Activated naive CD8-positive, alpha-beta T cell treated with anti-CD3 and anti-CD28 coated beads, Interleukin-2, amount 10 ng/mL, durations not matched to agents 7 days and 5 days (primary cell): ENCODE measurements at places on chromosomes 1 and 21. TPM values are rescaled to one million over a fixed set of nuclear protein-coding genes. Genes with fewer than 3 reads are reported as not detected.

Gene TRIM46
- 13.4 TPM for total RNA-seq

Gene FAF1
- total RNA-seq: 70.3 TPM

Gene B4GALT2
- 13.3 TPM for total RNA-seq

Gene EXTL1
- total RNA-seq: not detected

Gene EVA1C
- 9.3 TPM for total RNA-seq

DNA sequence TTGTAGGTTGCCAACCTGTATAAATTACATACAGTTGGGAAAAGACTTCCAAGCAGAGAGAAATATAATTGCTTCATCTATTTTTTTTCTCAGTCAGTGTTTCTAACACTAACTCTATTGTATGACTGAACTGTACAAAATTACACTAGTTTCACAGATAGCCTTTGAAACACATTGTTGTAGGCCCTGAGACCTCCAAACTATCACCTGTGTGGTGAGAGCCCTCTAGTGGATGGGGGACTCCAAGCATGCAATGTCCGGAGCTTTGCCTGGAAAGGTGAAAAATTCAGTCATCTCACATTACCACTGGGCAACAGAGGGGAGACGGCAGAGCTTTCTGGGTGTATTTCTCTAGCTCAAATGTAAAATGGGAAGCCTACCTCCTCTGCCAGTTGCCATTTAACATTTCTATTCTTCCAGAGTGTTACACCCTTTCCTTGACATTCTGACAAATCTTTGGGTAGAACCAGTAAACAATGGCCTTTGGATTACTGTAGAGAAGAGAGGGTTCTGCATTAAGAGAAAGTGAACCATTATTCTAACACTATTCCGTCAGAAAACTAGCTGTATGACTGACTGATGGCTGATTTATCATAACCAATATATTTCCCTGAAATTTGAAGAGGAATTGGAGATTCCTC, 212.2 kb downstream of the LYPLAL1 start:
- H3K27me3 ChIP-seq: no peaks in the 10 kb centered on the region
- no peak for DNase-seq
- H3K4me1 ChIP-seq: no peaks in the 10 kb centered on the region

- H3K27me3 ChIP-seq: no peaks in the 10 kb centered on the region
- DNase-seq: no peak
- peaks cover 1% of the 10 kb centered on the region for H3K36me3 ChIP-seq
- peaks cover 29% of the 10 kb centered on the region for H3K4me1 ChIP-seq
- H3K27ac ChIP-seq: peak overlapping the region; percentile 4
- H3K4me3 ChIP-seq: peak overlapping the region; percentile 91
Observed at GRCh38 chr1:160206421-160207117, 1.4 kb downstream of the PEA15 start.

DNA sequence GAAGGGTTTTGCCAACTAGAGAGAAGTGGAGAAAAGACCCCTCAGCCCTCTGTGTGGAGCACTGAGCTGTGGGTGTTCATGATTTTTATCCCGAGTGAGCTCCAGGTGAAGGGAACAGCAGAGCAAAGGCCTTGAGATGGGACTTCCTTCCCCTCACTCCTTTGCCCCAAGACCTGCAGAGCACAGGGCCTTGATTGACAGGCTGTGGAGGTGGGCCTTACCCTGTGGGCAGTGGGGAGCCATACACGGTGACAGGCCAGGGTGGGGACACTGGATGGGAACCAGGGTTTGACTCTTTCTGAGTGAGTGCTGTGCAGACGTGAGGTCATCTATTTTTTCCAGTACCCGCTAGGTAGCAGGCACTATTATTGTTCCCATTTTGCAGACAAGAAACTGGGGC, 10.5 kb downstream of the KCNQ4 start:
- H3K4me1 ChIP-seq: peaks cover 35% of the 10 kb centered on the region
- peak overlapping the region; percentile 38 for H3K4me3 ChIP-seq
- no peak for DNase-seq
- H3K27ac ChIP-seq: peak overlapping the region; percentile 84
- no peaks in the 10 kb centered on the region for H3K36me3 ChIP-seq

GRCh38 chr1:84603941-84604830, 29.9 kb upstream of the CTBS start:
- no peaks in the 10 kb centered on the region for H3K27me3 ChIP-seq
- peaks cover 14% of the 10 kb centered on the region for H3K36me3 ChIP-seq
- no peaks in the 10 kb centered on the region for H3K4me1 ChIP-seq
- no peak for DNase-seq

- no peaks in the 10 kb centered on the region for H3K36me3 ChIP-seq
- no peak for DNase-seq
- no peak overlapping the region for H3K27ac ChIP-seq
- H3K27me3 ChIP-seq: peaks cover 33% of the 10 kb centered on the region
Observed at GRCh38 chr1:165539306-165539705, 4.5 kb upstream of the LRRC52 start.

GRCh38 chr1:43432907-43433306, 20.8 kb downstream of the HYI start:
- no peak overlapping the region for H3K27ac ChIP-seq
- peaks cover 5% of the 10 kb centered on the region for H3K36me3 ChIP-seq
- H3K4me1 ChIP-seq: no peaks in the 10 kb centered on the region
- no peaks in the 10 kb centered on the region for H3K27me3 ChIP-seq

DNA sequence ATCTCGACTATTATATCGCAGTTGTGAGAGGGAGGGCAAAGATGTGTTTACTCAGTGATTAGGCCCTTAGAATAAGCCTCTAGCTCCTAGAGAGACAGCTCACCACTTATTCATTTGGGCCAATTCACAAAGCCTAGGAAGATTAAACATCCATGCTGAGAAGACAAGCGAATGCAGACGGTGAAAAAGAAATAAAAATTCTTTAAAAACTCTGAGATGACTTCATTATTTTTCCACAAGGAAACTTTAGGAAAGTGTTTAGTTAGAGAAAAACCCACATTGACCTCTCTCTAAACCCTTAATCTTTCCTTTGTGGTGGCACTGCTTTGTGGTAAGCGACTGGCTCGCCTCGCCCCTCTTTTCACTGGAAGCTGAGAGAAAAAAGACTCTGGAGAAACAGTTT, 146.8 kb upstream of the DMRTA2 start:
- H3K36me3 ChIP-seq: peaks cover 17% of the 10 kb centered on the region
- DNase-seq: no peak
- no peak overlapping the region for H3K27ac ChIP-seq
- H3K4me3 ChIP-seq: no peak overlapping the region
- no peaks in the 10 kb centered on the region for H3K27me3 ChIP-seq

- peaks cover 6% of the 10 kb centered on the region for H3K4me1 ChIP-seq
- no peak overlapping the region for H3K4me3 ChIP-seq
- DNase-seq: no peak
- no peak overlapping the region for H3K27ac ChIP-seq
Observed at GRCh38 chr1:25747046-25747719, 52.8 kb upstream of the SELENON start.

DNA sequence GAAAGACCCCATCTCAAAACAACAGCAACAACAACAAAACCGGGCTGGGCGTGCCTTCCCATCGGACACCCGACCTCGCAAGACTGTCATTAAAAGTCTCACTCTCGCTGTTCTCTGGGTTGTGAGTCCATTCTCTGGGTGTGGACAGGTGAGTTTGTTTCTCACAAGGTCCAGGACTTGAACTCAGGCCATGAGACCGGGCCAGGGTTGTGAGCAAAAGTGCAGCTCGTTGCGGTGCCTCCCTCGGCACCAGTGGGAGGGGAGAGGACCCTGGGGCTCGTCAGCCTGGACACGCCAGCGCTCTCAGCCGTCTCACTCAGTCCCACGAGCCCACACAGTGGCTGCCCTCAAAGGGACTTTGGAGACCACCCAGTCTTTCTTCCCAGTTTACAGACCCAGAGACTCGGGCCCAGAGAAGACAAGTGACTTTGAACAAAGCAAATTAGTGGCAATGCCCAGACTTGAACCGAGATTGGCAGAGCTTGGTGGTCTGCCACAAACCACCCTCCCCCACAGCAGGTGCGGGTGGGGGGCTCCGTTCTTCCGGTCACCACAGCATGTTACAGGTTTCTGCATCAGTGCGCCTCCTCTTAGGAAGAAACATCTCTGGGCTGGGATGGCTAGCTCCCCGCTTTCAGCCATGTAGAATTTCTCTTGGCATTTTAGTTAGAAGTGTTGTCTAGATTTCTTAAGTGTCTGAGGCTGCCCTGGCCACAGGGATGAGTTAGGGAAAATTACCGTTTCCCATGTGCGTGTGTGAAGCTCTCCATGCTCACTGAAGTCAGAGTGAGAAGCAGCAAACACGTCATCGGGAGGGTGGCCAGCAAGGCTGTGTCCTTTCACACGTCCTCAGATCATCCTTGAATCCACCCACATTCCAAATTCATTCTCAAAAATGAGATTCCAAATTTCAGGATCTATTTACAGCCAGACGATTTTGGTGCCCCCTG, 28.3 kb downstream of the LRRC3 start:
- H3K4me1 ChIP-seq: peaks cover 5% of the 10 kb centered on the region
- H3K27me3 ChIP-seq: no peaks in the 10 kb centered on the region
- no peak overlapping the region for H3K27ac ChIP-seq
- no peak overlapping the region for H3K4me3 ChIP-seq
- no peaks in the 10 kb centered on the region for H3K36me3 ChIP-seq

DNA sequence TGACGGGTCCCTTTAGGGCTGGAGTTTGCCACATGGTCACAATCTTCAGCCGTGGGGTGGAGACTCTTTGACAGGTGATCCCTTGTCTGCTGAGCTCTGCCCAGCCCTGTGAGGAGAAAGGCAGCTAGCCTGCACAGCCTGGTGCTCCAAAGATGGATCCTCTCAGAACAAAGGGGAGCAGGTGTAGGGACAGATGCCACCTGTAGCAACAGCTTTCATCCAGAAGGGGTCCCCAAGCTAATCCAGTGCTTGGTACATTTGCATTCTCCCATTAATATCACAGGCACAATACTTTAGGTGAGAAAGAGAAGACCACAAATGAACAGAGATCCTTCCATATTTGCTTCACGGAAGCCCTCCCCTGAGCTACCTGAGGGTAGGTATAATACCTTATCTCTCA, 93.2 kb downstream of the CCDC185 start:
- DNase-seq: no peak
- H3K27me3 ChIP-seq: peaks cover 5% of the 10 kb centered on the region
- no peaks in the 10 kb centered on the region for H3K4me1 ChIP-seq
- H3K36me3 ChIP-seq: no peaks in the 10 kb centered on the region
- H3K27ac ChIP-seq: no peak overlapping the region

DNA sequence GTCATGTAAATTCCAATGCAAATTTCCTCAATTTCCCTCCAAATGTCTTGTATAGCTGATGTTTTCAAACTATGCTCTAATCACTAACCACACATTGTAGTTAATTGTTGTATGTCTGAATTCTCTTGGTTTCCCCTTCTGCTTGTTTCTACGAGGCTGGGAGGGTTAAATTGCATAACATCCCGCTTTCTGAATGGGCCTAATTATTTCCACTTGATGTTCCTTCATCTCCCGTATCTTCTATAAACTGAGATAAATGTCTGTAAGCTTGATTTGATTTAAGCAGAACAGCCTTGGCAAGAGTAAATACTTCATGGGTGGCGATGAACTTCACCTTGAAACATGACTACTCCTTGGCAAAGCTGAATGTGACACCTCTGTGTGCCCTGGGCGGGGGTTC, 72.2 kb downstream of the SERINC2 start:
- H3K36me3 ChIP-seq: no peaks in the 10 kb centered on the region
- H3K4me3 ChIP-seq: no peak overlapping the region
- no peak overlapping the region for H3K27ac ChIP-seq
- H3K27me3 ChIP-seq: peaks cover 2% of the 10 kb centered on the region
- DNase-seq: no peak

DNA sequence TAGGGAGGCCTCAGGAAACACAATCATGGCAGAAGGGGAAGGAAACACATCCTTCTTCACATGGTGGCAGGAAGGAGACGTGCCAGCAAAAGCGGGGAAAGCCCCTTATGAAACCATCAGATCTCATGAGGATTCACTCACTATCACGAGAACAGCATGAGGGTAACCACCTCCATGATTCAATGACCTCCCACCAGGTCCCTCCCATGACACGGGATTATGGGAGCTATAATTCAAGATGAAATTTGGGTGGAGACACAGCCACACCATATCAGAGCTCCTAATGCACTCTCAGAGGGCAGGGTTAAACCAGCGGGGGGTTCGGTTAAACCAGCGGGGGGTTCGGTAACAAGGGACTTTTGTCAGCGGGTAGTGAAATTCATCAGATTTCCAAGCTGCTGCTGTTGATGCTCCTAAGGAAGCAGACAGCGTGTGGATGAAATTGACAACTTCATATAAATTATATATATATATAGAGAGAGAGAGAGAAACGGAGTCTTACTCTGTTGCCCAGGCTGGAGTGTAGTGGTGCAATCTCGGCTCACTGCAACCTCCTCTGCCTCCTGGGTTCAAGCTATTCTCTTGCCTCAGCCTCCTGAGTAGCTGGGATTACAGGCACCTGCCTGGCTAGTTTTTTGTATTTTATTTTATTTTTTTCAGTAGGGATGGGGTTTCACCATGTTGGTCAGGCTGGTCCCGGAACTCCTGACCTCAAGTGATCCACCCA, 4.2 kb downstream of the CSTB start:
- no peaks in the 10 kb centered on the region for H3K27me3 ChIP-seq
- peaks cover 23% of the 10 kb centered on the region for H3K4me1 ChIP-seq
- no peak overlapping the region for H3K4me3 ChIP-seq
- no peak for DNase-seq

DNA sequence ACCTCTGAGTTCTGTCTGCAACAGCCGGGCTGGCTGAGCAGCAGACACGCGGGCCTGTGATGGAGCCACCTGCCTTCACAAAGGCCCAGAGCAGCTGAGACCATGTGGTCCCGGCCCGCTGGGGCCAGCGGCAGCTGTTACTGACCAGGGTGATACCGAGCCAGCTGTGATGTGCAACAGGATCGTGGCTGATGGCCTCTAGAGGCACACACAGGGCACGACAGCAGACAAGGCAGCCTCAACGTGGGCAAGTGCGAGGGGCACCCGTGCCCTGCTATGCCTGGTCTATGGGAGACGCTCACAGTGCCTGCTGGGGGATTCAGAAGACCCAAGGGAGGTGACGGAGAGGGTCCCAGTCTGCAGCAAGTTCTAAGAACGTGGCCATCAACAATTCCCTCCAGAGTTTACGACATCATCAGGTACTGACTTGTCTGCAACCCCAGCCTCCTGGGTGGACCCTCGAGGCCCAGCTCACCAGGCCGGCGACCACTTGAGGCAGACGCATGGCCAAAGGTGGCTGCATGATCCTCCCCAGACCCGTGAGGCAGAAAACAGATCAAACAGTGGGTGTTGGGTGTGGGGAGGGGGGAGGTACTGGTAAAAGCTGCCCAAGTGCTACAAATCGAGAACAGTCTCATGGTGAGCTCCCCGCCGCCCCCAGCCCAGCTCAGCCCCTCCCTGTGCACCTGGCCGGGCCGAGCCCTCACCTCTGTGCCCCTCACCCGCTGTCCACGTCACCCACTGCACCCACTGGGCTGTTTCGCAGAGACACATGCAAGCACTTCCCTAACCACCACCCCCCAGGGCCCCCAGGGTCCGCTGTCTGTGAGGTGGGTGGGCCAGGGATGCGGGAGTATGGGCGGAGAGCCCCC, 6.0 kb downstream of the POFUT2 start:
- H3K4me3 ChIP-seq: no peak overlapping the region
- DNase-seq: no peak
- peaks cover 3% of the 10 kb centered on the region for H3K36me3 ChIP-seq
- peaks cover 2% of the 10 kb centered on the region for H3K4me1 ChIP-seq

GRCh38 chr1:100882698-100883097, 11.9 kb downstream of the EXTL2 start:
- H3K27me3 ChIP-seq: peaks cover 3% of the 10 kb centered on the region
- H3K36me3 ChIP-seq: peaks cover 1% of the 10 kb centered on the region
- H3K4me3 ChIP-seq: no peak overlapping the region
- DNase-seq: no peak
- H3K4me1 ChIP-seq: no peaks in the 10 kb centered on the region
- H3K27ac ChIP-seq: no peak overlapping the region
